Lung (tissue), 17 donors: ENCODE measurements at places on chromosomes 3 and 15. TPM values are rescaled to one million over a fixed set of nuclear protein-coding genes. Genes with fewer than 3 reads are reported as not detected.

The CAPN3 gene
- polyA plus RNA-seq = 12.1 TPM

The GATA2 gene
- 31.4 TPM for polyA plus RNA-seq

The SLCO3A1 gene
- polyA plus RNA-seq = 41.0 TPM

The TMEM212 gene
- 1.5 TPM for polyA plus RNA-seq

The STAC gene
- 8.3 TPM for polyA plus RNA-seq

The TFDP2 gene
- 8.4 TPM for polyA plus RNA-seq

The MYZAP gene
- polyA plus RNA-seq = 9.0 TPM

The CFAP100 gene
- polyA plus RNA-seq = 7.7 TPM

The ADAMTSL3 gene
- polyA plus RNA-seq = 4.0 TPM

The TP63 gene
- polyA plus RNA-seq = 1.1 TPM

The MYRIP gene
- 0.30 TPM for polyA plus RNA-seq

The GOLGA8R gene
- polyA plus RNA-seq = 0.76 TPM

The FEM1B gene
- 8.1 TPM for polyA plus RNA-seq

The SLC2A2 gene
- polyA plus RNA-seq = not detected
